NCI-H1092 treated with DMSO at 0.1 percent for 48 hours (cell line): ENCODE measurements at places on chromosomes 2 and 18.
A peak's percentile ranks its signal among the peaks of the same experiment; 100 is the strongest.

GRCh38 chr2:6443061-6443823 lies 422.5 kb downstream of the CMPK2 start:
- no peak for DNase-seq

DNA sequence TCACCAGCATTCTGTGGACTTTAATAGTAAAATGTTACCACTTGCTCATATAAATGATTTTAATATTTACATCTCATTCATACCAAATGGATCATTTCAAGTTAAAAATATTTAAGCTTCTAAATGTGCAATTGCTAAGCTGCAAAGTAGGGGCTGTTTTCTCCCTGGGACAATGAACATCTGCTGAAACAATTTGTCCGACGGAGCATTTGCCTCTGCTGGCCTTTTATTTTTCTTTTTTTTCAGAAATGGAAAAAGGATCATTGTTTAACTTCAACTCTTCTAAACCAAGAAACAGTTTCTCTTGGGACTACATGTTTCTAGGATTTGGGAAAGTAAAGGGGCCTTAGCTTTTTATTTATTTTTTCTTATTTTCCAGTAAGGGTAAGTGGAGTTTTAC lies 43.8 kb upstream of the ITPRID2 start:
- no peak for DNase-seq

- no peak for DNase-seq
Observed at GRCh38 chr2:32479993-32480392, 123.2 kb downstream of the BIRC6 start.

GRCh38 chr2:48357351-48357750 lies 172.6 kb upstream of the STON1 start:
- DNase-seq, result no peak

- no peak for DNase-seq
Observed at GRCh38 chr2:112242384-112242783, 12.5 kb downstream of the ZC3H8 start.

DNA sequence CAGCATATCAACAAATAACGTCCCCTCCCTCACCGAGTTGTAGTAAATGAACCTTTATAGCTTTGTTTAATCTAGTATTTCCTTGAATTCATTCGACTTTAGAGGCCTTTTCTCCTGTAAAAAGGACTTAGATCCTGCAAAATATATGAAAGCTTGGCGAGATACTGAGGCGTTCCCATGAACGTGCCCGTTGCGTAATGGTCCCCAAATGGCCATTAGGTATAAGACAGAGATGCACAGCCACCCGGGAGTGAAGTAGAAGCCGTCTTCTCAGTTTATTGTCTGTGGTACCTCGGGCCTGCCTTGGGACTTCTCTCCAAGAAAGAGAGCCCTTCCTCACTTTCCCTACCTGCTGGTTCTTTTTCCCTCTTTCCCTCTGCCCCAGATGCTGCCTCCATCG lies 310.6 kb downstream of the CELF4 start:
- DNase-seq, result no peak

GRCh38 chr2:128547667-128548066 lies 229.0 kb upstream of the HS6ST1 start:
- no peak for DNase-seq

- DNase-seq, result no peak
Observed at GRCh38 chr2:14408695-14409094, 223.8 kb upstream of the LRATD1 start.

- no peak for DNase-seq
Observed at GRCh38 chr2:201270293-201271001, 10.1 kb downstream of the CASP8 start.

- DNase-seq, result no peak
Observed at GRCh38 chr2:219707496-219708285, 80.3 kb downstream of the SLC4A3 start.

GRCh38 chr2:95158891-95159619 lies 593 bp downstream of the ZNF514 start:
- peak; percentile 16 for DNase-seq

GRCh38 chr2:23293063-23293462 lies 91.9 kb upstream of the KLHL29 start:
- no peak for DNase-seq

DNA sequence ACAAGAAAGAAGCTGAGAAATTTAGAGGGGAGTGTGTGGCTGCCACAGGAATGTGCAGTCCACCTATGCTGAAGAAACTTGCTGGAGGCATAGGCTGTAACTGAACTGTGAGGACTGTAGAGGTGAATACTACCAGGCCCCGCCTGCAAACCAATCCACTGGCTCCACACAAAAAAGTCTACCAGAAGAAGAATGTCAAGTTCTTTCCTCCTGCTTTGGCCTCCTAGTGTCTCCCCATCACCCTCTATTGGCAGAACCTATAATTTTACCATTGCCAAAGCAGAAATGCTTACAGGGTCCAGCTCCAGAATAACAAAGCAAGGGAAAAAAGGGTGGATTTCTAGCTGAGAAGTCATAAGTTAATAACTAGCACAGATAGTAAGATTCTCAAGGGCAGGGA lies 5.9 kb upstream of the ATP5MC3 start:
- no peak for DNase-seq

DNA sequence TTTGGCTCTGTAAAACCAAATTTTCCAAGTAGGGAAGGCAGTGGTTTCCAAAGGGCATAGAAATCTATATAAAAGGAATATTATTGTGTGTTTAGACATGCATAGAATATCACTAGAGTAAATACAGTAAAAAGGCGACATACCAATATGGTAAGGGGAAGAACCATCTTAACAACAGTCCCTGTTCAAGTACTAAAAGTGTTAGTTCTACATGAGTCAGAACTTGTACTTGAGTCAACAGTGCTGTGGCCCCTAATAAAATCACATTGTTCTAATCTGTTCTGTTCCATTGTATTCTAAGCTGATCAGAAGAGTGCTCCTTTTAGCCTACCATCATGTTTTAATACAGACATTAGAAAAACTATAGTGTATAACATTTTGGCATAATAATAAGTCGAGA lies 36.1 kb upstream of the TNFRSF11A start:
- no peak for DNase-seq

GRCh38 chr2:209145941-209146681 lies 277.7 kb upstream of the MAP2 start:
- no peak for DNase-seq

DNA sequence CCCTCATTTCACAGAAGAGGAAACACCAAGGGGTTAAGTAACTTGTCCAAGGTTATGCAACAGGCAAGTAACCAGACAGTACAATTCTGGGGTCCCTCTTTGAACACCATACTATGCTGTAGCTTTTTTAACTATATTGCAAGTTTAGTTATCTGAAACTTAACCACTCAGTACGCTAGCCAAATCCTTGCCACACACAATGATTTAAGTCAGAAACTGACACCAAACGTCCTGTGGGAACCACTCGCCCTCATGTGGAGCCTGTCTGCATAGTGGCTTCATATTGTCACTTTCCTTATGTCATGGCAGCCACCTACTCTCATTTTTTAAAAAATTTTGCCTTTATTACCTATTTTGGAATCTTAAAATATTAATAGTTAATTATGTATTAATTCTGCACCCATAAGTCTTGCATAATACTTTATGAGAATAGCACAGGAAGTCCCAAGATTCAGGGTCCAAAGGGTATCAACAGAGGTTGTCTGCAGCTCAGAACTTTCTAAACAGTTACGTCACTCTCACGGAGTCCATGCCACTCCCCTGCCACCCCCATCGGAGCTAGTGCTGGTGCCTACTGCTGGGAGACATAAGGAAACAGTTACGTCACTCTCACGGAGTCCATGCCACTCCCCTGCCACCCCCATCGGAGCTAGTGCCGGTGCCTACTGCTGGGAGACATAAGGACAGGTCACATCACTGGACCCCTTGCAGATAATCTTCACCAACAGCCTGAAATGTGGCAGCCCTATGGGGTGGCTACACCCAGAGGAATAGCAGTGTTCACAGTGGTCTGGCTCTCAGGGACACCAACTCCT lies 99.0 kb downstream of the L3MBTL4 start:
- DNase-seq, result no peak

DNA sequence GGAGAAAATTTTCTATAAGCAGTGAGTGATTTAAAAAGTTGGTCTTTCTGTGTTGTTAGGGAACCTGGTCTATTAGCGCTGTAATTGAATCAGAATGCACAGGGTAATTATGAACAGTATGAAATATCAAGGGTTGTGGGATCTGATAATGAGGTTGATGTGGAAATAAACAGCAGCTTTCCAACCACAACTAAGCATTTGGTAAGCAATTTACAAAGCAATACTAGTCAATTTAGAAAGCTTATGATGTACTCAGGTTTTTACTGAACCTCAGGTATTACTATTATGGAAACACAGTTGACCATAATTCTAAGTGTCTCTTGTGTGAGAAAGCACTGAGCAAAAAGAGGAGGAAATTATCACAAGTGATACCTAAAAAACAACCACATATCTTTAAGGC lies 11.0 kb upstream of the SMCHD1 start:
- DNase-seq, result no peak

DNA sequence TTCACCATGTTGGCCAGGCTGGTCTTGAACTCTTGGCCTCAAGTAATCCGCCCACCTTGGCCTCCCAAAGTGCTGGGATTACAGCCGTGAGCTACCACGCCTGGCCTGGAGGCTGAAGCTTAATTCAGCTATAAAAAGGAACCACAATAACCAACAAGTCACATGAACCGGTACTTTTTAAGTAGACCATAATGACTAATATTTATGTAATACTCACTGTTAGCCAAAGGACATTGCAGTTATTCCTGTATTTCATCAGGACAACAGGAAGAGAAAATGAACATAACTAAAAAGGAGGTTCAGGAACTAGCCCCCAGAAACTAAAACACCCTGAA lies 49.0 kb upstream of the TMEM87B start:
- DNase-seq, result no peak

DNA sequence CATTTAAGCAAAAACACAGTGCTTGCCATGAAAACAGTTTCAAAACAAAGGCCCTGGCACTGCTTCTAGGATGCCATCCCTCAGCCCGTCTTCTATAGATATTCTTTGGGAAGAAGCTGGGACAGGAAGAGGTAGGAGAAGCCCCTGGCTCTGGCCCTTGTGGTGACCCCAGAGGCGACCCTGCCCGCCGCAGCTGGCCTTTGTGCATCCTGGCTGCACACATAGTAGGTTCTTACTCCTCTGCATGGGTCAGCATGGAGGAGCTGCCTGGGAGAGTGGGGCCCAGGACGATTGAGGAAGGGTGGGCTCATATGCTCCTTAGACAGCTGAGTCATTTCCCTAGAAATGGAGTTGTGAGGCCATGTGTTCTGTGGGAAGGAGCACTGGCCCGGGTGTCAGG lies 44.4 kb upstream of the OTOF start:
- no peak for DNase-seq

GRCh38 chr18:12048010-12048826 lies 45.4 kb upstream of the ANKRD62 start:
- no peak for DNase-seq
